ENCODE measurements at places on chromosomes 7 and 10.
A peak's percentile ranks its signal among the peaks of the same experiment; 100 is the strongest.

GRCh38 chr10:131795761-131796160 is 105.0 kb upstream of the PPP2R2D start:
- DNase-seq: no peak

GRCh38 chr7:124308384-124308783 is 275.5 kb upstream of the TMEM229A start:
- no peak for DNase-seq

DNA sequence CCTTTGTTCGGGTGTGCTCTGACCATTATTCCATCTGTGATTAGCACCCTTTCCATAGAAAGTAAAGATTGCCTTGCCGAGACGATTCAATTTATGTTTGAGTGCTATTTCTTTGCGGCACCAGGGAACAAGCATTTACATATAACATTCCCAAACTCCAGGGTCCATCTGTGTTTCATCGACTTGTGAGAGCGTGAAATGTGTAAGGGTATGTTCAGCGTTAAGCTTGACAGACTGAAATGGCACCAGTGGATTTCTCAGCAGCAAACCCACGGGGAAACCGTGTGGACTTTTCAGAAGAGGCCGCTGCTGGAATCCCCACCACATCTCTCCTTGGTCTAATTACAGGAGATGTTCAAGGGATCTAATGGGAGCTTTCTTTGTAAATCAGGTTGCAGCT is 270.5 kb downstream of the TCERG1L start:
- DNase-seq: no peak

DNA sequence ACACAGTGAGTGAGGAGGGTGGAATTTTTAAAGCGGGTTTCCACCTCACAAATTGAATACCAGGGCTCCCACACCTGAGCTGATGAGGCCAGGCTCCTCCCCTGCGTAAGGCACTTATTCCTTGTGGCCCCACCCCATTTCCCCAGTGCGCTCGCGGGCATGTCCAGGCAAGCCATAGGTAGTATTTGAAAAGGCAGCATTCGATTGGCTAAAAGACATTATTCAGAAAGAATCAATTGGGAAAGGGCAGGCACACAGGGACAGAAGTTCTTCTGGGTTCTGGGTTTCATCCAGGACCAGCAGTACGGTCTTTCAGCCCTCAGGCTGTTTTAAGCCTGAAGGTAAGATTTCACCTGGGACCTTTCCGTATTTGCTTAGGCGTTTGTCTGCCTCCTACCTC is 222.3 kb downstream of the BBS9 start:
- no peak for DNase-seq

DNA sequence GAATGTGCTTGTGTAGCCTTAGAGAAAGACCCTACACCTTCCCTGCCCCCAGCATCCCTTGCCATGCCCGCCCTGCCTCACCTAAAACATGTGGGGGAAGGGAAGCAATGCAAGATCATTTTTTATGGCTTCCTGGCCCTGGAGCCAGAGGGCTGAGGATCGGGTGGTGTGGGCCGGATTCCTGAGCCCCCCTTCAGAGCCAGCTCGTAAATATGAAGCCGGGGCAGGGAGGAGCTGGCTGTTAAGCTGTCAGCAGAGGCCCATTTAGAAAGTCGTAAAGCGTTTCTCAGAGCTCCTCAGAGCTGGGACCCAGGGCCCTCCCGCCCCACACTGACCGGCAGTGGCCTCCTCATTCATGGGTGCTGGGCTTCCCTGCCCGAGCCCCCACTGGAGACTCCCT is 23.9 kb downstream of the UNC5B start:
- no peak for DNase-seq

DNA sequence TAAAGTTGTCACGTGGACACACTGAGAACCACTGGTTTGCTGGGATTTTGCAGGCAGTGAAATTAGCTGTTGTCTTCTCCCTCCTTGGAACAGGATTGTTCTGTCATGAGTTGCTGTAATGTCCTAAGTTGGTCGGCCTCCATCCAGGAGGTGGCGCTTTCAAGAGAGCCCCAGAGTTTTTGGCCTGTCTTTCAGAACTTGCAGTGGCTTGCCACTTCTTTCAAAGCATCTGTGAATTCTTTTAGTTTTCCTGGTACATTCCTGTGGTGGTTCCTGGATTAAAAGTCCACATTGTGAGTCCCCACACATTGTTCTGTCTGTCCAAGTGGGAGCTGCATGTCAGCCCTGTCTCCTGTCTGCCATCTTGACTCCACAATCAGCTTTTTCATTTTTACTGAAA is 133.8 kb downstream of the PON1 start:
- DNase-seq: no peak

GRCh38 chr10:132499367-132499685 is 38.3 kb upstream of the INPP5A start:
- DNase-seq: no peak

DNA sequence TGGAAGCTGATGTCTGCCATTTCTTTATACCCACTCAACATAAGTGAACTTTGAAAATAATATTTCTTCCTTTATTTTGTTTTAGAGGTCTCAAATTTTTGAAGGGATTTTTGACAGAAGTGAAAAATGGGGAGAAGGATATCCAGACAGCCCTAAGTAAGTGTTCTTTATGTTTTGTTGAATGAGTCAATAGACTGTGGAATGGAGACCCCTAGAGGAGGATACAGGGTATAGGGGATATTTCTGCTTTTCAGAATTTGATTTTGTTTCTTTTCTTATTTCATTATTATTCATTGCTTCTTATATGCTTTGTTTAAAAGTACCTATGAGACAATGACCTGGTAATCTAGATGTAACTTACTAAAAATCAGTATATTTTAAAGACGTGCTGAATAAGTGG is 34.4 kb downstream of the PLEKHA8 start:
- peak; percentile 9 for DNase-seq

DNA sequence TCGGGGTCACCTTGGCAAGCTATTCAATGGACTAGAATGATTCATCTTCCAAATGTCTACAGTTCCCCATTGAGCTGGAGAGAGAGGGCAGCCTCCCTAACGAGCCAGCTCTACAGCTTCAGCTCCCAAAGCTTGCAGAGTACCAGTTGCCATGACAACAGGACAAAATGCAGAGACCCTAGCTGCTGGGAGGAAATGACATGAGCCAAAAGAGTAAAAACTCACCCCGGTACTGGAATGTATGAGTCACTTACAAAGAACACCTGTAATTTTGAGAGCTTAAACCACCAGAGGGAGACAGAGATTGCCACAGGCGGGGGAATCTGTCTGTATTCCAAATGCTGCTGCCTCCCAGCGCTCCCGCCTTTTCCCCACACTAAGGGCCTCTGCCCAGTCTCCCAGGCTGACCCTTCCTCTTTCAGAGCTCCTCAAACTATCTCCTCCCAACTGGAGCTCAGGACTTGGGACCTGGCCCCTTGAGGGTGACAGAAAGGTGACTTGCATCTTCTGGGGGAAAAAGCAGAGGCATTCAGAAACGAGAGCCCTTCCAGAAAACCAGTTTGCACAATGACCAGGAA is 95.5 kb downstream of the CUL2 start:
- DNase-seq: peak; percentile 26

GRCh38 chr7:130195396-130195795 is 9.8 kb downstream of the TMEM209 start:
- no peak for DNase-seq

DNA sequence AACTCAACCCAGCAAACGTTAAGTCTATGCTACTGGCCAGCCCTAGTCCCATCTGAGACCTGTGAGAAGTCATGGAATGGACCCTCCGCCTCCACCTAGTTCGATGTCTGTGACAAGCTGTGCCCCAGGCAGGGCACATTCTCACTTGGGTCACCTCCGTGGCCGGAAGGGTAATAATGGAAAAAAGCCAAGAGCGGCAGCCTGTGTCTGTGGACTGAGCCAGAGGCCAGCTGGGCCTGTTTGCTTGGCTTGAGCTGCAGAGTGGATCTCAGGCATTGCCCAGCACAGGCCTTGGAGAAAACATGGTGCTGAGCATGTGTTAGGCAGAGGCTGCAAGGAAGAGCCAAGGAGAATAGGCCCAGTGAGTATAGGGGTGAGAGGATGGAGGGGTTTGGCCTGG is 97.8 kb downstream of the GALNT17 start:
- no peak for DNase-seq

- no peak for DNase-seq
These were observed 1.8 kb downstream of the ADARB2 start for GRCh38 chr10:1735562-1735961.

- DNase-seq: no peak
These were observed 59.7 kb downstream of the IGF2BP3 start for GRCh38 chr7:23410446-23411183.

DNA sequence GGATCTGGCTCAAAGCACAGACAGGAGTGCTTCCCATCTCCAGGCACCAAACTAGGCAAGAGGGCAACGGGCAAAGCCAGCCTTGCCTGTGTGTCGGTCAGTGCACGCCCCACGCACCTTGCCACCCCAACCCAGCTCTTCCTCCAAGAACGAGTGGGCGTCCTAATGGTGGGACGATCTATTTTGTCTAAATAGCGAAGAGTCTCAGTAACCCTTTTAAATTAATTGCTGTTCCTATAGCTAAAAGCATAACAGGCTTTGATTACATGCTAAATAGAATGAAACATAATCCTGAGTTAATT is 12.2 kb downstream of the EN2 start:
- DNase-seq: no peak

- no peak for DNase-seq
These were observed 440.4 kb downstream of the KIF20B start for GRCh38 chr10:90141791-90142190.

- no peak for DNase-seq
These were observed 109.8 kb upstream of the FAM133B start for GRCh38 chr7:92699966-92700514.

DNA sequence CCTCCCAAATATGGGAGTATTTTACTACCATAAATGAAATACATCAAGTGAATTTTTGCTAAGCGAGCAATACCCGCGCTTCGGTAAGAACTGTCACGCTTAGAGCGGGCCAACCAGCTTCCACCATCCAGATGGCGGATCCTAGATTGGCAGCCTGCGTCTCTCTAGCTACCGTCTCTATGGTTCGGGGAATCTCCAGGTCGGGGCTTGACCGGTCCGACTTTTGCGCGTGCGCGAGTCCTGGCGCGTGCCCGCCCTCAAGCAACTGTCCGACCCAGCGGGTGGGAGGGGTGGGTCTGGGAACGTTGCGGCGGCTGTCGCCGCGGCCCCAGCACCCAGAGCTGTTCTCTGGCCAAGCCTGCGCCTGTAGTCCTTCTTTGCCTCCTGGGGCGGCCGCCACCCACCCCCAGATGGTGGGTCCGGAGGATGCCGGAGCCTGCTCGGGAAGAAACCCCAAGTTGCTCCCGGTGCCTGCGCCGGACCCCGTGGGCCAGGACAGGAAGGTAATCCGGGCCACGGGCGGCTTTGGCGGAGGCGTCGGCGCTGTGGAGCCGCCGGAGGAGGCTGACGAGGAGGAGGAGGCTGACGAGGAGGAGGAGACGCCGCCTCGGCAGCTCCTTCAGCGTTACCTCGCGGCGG is at the start of gene TBC1D12:
TSS of gene TBC1D12 (plus strand) at position 338 of the 639 bp plus-strand sequence. CDS start at position 411, 73 bp downstream.
- peak; percentile 91 for DNase-seq

GRCh38 chr10:33115738-33116719 is 158.0 kb upstream of the ITGB1 start:
- DNase-seq: no peak

DNA sequence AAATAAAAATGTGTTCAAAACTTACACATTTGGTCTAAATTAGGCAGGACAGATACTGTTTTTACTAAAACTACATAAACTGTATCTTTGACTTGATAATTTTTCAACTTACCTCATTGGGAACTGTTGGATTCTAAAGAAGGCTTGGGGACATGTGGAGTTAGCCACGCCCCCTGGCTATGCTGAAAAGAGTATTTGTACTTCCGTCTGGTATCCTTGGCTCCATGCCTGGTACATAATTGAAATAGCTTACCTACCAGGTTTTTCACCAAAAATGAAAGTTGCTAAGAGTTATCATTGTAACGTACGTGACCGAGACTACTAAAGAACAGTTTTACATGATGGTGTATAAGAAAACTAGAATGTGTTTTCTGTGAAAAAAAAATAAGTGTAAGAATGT is 604.8 kb upstream of the IGFBP3 start:
- no peak for DNase-seq

DNA sequence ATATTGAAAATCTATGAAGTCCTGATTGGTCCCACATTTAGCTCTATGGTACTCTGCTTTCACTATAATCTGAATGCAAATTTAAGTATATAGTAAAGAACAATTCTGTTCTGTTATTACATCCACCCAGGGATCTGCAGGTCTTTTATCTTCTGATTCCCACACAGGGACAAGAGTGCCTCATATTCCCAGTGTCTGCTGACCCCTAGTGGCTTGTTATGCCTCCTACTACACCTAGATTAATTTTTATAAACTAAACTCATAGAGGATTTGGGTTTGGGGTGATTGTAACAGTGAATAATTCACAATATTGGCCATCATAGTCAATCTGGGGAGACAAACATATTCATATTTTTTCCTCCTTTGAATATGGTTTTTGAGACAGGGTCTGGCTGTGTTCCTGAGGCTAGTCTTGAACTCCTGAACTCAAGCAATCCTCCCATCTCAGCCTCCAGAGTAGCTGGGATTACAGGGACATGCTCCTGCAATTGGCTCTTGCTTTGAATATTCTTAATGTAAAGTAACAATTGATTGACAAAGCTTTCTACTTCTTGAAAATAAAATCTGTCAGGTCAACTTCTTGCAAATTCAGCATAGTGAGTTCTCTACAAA is 282.1 kb downstream of the KCND2 start:
- peak; percentile 53 for DNase-seq

GRCh38 chr10:72315611-72316385 is 38.9 kb downstream of the DNAJB12 start:
- DNase-seq: no peak

GRCh38 chr7:105796365-105796764 is 80.0 kb downstream of the ATXN7L1 start:
- no peak for DNase-seq

DNA sequence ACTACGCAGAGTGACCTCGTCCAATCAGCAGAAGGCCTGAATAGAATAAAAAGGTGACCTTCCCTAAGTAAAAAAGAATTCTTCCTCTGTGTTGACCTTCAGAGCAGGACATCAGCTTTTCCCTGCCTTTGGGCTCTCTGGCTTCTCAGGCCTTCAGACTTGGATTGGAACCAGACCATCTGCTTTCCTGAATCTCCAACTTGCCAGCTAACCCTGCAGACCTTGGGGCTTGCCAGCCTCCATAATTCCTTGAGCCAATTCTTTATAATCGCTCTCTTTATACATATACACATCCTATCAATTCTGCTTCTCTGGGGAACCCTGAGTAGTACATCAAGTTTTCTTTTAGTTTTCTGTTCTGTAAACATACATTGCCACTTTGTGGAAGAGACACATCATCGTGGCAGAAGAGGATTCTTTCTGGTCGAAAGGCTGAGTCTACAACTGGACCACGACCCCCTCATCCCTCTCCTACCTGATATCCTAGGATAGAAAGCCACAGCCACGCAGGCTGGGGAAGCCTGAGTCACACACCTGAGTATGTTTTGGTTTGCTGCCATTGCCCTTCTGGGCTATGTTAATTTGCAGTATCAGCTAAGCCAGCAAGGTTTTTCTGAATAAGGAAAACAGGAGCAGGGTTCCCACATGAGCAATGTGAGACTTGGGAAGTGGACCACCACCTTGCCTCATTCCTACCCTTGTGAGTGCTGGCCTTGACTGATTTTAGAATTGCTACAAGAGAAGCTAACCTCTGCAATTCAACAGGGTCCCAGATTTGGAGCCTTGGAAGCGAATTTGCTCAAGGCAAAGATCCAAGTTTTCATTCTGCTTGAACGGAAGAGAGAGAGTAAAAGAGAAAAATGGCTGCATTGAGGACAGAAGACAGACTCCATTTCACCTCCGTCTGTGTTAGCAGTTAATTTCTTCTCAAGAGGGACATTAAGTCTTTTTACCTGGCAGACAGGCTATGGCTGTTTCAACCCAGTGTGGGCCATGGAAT is 445.2 kb upstream of the FZD8 start:
- DNase-seq: no peak

- DNase-seq: no peak
These were observed 26.5 kb downstream of the LRGUK start for GRCh38 chr7:134153493-134154136.
